ENCODE measurements at places on chromosomes 12 and 14. TPM values are rescaled to one million over a fixed set of nuclear protein-coding genes. Genes with fewer than 3 reads are reported as not detected.

Gene PDZRN4
- 2.3 TPM for total RNA-seq

Gene LRTM2
- total RNA-seq = not detected

DNA sequence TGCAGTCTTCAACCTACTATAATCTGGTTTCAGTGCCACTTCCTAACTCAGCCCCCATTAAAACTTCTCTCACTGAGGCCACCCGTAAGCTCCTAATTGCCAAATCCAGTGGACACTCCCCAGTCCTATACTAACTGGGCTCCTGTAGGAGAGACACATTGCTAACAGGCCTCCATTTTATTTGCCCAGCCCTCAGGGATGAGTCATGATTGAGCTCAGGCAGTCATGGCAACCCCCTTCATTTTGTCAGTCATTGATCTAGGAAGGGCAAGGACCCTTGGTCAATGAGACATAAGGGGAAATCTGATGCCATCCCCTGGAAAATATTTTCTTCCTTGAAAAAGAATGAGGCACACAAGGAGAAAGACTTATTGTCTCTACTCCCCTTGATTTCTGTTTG lies 70.1 kb upstream of the HIF1A start:
- no peak for DNase-seq

Gene FSCB
- total RNA-seq = not detected

GRCh38 chr12:59304077-59304721 lies 291.6 kb upstream of the SLC16A7 start:
- no peak for DNase-seq

Gene P2RX7
- total RNA-seq = 0.90 TPM

- peak; percentile 18 for DNase-seq
Observed at GRCh38 chr12:131829791-131830334, 1.7 kb downstream of the MMP17 start.

- DNase-seq = no peak
Observed at GRCh38 chr12:132176385-132176919, 32.2 kb downstream of the NOC4L start.

DNA sequence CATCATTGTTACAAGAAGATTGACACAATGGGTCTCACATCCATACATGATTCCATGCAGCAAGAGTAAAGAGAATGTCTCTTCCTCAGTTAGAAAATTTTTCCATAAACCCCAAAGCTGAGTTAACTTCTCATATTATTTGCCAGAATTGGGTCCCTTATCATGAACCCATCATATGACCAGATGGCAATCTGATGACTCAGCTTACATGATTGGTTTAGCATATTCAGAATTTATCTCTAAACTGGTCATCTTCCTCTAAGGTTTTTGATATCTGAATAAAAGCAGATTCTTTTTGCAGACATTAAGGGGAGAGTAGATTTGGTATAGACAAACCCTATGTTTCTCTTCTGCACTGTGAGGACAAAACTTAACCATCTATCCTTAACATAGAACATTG lies 174.9 kb downstream of the PIK3C2G start:
- DNase-seq = no peak

- no peak for DNase-seq
Observed at GRCh38 chr14:75158843-75159614, 17.4 kb downstream of the TMED10 start.

GRCh38 chr12:52274521-52275120 lies at the start of gene KRT86:
Gene KRT86, plus strand, starts transcription at chr12:52274645. Its CDS starts 27,272 bp downstream, at chr12:52301917.
- no peak for DNase-seq

Gene GDF3
- not detected for total RNA-seq

DNA sequence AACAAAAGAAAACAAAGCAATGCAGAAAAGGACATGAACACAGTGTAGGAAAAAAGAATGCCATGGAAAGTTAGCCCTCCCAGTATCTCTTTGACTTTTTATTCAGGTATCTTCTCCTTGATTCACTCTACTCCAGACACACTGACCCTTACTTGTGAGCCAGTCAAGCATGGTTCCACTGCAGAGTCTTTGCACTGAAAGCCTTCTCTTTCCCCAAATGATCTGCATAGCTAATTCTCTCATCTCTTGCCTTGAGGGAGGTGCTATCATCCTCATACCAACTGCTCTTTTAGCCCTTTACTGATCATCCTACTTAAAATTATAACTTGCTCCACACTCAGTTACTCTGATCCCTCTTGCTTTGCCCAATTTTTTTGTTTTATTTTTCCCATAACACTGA lies 101.2 kb upstream of the SLC16A7 start:
- DNase-seq = no peak

GRCh38 chr12:1530592-1531152 lies 63.7 kb downstream of the FBXL14 start:
- DNase-seq = peak; percentile 32

DNA sequence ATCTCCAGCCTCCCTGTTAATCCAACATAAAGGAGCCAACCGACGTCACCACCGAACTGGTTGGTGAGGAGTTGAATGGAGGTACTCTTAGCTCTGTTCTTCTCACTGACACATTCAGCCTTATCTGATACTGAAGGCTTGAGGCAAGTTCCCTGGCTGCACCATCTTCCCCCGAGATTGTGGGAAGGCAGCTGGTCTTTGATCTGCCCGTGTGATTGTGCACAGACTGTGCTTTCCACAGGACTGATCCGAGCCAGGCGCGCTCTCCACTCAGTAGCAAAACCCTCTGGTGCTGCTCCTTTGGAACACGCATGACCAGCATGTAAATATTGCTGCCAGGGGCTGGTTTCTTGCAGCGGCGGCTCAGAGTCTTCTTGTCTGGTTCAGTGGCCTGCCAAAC lies 30.1 kb upstream of the DLK1 start:
- DNase-seq = peak; percentile 61

Gene PMCH
- 1.3 TPM for total RNA-seq

GRCh38 chr12:131803961-131804521 lies 24.2 kb upstream of the MMP17 start:
- no peak for DNase-seq

- DNase-seq = no peak
Observed at GRCh38 chr12:5295996-5296395, 135.9 kb upstream of the NTF3 start.

Gene TSPAN8
- total RNA-seq = 639 TPM

Gene TMTC2
- 11.4 TPM for total RNA-seq

Measured in hepatocyte (in vitro differentiated cells).